ENCODE measurements at places on chromosomes 16 and 17.

- DNase-seq, result no peak
These were observed 16.7 kb downstream of the ZNF423 start for GRCh38 chr16:49839017-49839825.

DNA sequence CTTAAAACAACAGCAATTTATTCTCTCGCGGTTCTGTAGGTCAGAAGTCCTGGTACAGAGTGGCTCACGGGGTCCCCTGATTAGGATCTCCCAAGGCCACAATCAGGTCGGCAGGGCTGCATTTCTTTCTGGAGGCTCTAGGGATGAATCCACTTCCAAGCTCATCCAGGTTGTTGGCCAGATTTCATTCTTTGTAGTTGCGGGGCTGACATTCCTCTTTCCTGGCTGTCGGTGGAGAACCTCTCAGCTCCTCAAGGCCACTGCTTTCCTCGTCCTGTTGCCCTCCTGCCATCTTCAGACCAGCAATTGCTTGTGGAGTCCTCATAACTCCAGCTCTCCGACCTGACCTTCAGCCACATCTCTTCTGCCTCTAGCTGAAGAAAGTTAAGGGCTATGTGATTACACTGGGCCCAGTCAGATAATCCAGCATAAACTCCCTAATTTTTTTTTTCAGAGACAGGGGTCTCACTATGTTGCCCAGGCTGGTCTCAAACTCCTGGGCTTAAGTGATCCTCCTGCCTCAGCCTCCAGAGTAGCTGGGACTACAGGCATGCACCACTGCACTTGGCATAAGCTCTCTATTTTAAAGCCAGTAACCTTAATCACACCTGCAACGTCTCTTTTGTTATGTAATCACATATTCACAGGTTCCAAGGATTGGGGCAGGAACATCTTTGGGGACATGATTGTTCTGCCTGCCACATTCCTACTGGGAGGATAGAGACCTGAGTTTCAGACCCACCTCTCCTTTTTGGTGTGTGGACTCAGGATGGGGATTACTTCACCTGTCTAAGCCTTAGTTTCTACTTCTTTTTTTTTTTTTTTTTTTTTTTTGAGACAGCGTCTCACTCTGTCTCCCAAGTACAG lies 4.1 kb upstream of the GAST start:
- DNase-seq, result no peak

DNA sequence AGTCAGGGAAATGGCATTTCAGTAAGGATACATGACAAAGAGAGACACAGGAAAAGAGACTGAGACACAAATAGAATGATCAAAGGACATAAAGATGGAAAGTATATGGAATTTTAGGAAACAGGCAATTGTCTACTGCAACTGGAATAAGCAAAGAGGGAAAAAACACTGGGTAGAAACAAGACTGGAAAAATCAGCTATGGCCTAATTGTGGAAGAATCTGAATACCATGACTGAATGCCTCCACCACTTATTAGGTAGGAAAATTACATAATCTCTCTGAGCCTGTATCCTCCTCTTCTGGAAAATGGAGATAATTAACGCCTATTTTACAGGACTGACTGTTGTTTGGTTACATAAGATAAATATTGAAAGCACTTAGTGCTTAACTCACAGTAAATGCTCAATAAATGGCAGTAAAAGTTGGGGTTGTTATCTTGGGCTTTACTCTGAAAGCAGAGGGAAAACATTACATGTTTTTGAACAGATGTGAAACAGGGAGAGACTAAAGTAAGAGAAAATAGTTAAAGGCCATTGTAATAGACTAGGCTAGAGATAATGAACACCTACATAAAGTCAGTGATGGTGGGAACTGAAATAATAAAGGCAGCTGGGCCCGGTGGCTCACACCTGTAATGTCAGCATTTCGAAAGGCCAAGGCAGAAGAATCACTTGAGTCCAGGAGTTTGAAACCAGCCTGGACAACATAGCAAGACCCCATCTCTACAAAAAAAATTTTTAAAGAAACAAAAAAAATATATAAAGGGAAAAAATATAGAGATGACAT lies 63.5 kb upstream of the C17orf78 start:
- no peak for DNase-seq

DNA sequence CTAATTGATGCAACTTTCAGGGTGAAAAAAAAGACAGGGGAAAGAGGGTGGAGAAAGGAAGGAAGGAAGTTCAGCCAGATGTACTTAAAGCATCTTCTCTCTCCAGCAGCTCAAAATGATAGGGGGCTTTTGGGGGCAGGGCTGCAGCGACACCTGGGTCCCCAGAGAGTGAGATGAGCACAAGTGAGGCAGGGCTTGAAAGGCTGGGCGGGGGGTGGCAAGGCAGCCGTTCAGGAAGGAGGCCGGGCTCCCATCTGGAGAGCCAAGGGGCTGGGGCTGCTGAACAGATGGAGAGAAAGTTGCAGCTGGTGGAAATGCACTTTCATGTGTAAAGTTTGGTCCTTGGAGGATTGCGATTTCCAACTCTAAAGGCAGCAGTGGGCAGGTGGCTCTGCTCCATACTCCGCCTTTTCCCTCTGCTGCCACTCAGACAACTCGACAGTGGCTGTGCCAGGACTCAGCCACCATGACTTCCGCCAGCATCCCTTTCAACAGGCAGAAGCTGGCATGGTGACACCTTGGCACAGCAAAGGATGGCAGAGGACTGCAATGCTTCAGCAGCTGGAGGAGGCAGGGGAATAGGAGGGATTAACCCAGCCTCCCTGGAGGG lies 7.7 kb downstream of the SLC35B1 start:
- DNase-seq, result no peak

- no peak for DNase-seq
These were observed 30.6 kb downstream of the LYRM1 start for GRCh38 chr16:20931066-20931600.

Measured in activated T-helper 1 cell treated with anti-CD3 and anti-CD28 coated beads, Interleukin-12 subunit alpha, Interleukin-12 subunit beta, Interleukin-2, Interleukin-4 antibody, amounts not matched to agents 30 ng/mL and 10 ng/mL and 1 ng/mL, durations not matched to agents 14 hours and 24 hours and 36 hours (primary cell).